GF-D8 (cell line): ENCODE measurements at places on chromosomes 1 and 21.
A peak's percentile ranks its signal among the peaks of the same experiment; 100 is the strongest.

- DNase-seq, result no peak
These were observed 39.8 kb upstream of the C1orf105 start for GRCh38 chr1:172380441-172381244.

DNA sequence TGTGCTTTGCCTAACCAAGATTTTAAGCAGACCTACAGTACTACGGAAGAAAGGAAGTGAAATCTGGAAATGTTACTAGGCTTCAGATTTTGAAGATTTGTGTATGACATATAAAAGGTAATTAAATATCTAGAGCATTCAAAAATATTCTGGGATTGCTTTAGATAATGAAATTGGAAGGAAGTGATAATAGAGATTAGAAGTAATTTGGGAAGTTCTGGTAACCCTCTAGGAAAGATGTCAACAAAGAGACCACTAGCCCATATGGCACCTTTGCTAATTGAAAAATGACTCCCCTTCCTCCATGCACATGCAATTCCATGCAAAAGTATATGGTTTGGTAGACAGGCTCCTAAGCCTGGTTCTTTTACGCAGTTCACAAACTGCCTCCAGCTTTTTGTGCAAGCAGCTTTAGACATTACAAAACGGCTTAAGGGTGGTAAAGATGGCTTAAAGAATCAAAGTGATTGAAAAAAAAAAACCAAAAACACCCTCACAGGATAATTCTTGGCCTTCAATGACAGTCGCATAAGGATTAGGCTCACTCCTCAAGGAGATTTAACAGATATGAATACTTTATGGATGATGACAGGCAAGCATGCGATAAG, 81.8 kb downstream of the LRRC7 start:
- DNase-seq, result no peak

DNA sequence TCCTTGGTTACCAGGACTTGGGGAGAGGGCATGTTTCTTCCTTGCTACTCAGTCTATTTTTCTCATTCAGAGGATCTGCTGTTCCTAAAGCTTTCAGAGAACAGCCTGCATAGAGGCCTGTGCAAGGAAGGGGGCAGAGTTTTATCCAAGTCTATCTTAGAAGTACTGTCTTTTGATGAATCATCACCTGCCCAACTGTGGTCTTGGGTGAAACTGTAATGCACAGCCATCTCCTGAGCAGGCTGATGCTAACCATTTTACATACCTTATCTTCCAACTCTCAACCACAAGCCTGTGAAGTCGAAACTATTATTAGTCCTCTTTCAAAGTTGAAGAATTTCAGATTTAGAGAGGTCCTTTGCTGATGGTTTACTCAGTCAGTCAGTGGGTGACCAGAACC, 368.0 kb downstream of the HHAT start:
- no peak for DNase-seq

GRCh38 chr1:46643368-46643775, 24.8 kb downstream of the ATPAF1 start:
- DNase-seq, result no peak

DNA sequence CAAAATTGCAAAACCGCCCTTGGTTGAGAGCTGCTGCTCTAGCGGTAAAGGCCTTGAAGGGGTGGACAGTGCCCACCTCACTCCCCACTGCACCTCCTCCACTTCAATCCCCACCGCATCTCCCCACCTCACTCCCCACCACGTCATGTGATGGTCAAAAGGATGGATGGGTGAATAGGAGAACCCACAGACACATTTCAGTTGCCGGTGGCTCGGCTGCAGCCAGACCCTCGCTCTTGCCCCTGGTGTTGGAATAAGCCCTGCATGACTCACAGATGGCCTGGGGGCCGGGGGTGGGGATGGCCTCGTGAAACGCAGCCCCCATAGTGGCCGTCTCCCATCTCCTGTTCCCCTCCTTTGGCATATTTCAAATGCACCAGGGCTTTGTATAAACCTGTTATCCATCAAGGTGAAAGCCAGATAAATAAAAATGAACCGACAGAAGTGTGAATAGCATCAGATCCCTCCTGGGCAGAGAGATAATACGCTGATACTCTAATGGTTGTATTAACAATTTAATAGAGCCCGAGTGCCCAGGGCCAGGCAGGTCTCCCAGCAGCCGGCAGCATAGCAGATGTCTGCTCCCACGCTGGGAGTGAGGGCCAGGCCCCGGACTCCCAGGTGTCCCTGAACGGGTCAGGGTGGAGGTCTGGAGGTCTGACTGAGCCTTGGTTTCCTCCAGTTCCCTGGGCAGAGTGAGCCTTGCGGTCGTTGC, 300.3 kb downstream of the NPHP4 start:
- DNase-seq, result no peak

DNA sequence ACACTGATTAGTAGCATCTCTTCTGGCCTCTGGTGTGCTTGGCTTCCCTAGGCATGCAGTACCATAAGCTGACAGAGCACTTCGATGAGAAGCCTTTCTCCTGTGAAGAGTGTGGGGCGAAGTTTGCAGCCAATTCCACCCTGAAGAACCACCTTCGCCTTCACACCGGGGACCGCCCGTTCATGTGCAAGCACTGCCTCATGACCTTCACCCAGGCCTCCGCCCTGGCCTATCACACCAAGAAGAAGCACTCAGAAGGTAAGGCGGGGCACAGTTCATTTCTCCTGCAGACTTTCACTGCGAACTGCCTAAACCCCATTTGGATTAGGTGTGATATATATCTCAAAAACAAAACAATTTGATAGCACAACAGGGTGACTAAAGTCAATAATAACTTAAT, 50.4 kb upstream of the EPHA8 start:
- no peak for DNase-seq

- no peak for DNase-seq
These were observed 1.5 kb downstream of the ZNF691 start for GRCh38 chr1:42847721-42848460.

- no peak for DNase-seq
These were observed 27.2 kb downstream of the NGF start for GRCh38 chr1:115310581-115311473.

DNA sequence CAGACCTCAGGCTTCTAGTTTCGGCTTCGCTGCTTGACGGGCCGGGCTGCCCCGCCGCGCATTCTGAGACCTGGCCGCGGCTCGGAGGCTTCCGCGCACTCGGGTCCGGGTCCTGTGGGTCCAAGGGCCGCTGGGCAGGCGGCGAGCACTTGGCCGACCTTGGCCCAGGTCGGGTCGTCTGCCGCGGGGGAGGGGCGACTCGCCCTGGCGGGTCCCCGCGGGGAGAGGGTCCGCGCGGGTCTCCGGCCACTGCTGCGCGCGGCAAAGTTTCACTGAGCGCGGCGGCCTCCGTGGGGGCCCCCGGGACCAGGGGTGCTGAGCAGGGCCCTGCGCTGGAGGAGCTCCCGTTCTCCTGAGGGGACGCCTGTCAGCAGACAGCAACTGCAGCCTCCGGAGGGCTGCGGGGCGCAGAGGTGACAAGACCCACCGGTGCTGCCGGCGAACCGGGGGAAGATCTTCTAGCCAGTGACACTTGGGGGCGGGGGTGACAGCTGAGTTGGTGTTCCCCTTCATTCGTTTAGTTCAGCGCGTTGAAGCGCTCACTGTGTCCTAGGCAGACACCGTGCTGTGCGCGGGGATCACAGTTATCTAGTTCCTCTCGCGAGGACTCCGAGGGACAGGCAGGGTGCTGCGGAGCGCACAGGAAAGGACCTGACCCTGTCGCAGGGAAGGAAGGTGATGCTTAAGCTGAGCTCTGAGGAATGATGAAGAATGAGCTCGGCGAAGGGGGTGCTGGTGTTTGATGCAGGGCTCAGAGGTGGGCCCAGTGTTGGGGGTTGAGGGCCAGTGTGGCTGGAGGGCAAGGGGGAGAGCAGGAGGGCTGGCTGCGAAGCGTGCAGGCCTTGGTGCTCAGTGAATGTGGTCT, 725 bp downstream of the MTFR1L start:
- peak; percentile 55 for DNase-seq

GRCh38 chr1:75174031-75174760, 40.0 kb downstream of the LHX8 start:
- DNase-seq, result no peak

GRCh38 chr1:17565461-17566252, 26.2 kb downstream of the ARHGEF10L start:
- no peak for DNase-seq

GRCh38 chr1:75092141-75092540, 42.0 kb upstream of the LHX8 start:
- no peak for DNase-seq

DNA sequence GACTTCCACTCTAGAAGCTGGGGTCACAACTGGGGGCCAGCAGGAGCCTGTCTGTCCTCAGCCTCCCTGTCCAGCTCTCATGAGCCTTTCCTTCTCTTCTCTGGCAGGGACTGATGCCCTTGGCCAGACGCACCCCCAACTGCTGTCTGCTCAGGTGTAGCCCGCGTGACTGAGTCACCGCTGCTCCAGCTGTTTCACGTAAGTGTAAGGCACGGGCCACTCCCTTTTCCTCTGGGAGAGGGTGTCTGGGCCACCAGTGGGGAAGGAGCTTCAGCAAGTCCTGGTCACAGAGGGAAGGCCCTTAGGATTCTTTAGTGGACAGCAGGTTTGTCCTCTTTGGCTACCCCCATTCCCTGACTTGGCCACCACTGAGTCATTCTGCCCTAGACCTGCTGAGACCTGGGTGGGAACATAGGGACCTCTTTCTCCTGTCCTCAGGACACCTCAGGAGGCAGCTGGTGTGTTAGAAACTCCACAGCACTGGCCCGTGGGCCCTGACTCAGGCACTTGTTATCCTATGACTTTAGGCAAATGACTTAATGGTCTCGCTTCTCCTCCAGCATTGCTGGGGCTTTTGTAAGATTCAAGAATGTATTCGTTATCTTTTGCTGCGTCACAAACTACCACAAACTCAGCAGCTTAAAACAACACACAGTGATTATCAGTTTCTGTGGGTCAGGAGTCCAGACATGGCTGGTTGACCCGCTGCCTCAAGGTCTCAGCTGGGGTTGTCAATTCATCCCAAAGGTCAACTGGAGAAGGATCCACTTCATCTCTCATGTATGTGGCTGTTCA, 64.8 kb downstream of the FAM163A start:
- no peak for DNase-seq

GRCh38 chr21:36988536-36988935, 18.0 kb upstream of the RIPPLY3 start:
- DNase-seq, result no peak

DNA sequence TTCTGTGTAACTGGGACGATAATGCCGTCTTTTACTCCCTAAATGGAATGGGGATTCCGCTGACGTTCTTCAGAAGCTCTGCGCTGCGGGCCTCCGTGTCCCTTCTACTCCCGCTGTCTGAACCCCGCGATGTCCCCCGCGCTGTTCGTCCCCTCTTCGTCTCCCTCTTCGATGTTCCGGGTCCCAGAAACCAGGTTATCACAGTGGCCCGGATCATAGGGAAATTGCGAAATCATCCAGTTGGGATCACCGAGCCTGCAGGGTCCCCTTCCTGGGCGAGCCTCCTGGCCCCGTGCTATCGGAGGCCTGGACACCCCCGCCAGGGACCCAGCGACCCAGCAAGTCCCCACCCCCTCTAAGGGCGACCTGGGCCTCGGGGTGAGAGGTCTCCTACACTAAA, 154.2 kb downstream of the PPIAL4G start:
- no peak for DNase-seq

GRCh38 chr1:157833145-157833544, 8.5 kb downstream of the CD5L start:
- no peak for DNase-seq

GRCh38 chr1:245056913-245057312, 97.9 kb upstream of the KIF26B start:
- peak; percentile 59 for DNase-seq
